Muscle of leg (tissue), 16 donors: ENCODE measurements at places on chromosomes 12 and 14. TPM values are rescaled to one million over a fixed set of nuclear protein-coding genes. Genes with fewer than 3 reads are reported as not detected.

DNA sequence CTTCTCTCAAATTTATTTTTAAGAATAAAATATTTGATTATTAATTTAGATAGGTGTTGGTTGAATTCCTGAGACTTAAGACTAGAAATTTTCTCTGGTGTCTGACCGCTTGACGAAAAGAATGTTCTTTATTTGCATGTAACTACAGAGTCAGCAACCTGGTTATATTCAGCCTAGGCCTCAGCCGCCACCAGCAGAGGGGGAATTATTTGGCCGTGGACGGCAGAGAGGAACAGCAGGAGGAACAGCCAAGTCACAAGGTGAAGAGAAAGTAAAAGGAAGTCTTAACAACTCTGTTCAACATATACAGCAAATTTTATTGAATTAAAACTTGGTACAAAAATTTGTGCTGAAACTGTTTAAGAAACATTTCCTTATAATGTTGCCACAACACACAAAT lies 5.2 kb downstream of the PIWIL1 start:
- no peak overlapping the region for H3K4me3 ChIP-seq
- no peaks in the 10 kb centered on the region for H3K4me1 ChIP-seq
- H3K36me3 ChIP-seq = no peaks in the 10 kb centered on the region
- H3K27me3 ChIP-seq = peaks cover 24% of the 10 kb centered on the region

GRCh38 chr12:15497671-15498292 lies 175.5 kb downstream of the PTPRO start:
- no peak overlapping the region for H3K4me3 ChIP-seq
- H3K27ac ChIP-seq = no peak overlapping the region
- DNase-seq = peak; percentile 24
- no peaks in the 10 kb centered on the region for H3K27me3 ChIP-seq
- H3K36me3 ChIP-seq = no peaks in the 10 kb centered on the region
- H3K4me1 ChIP-seq = no peaks in the 10 kb centered on the region

DNA sequence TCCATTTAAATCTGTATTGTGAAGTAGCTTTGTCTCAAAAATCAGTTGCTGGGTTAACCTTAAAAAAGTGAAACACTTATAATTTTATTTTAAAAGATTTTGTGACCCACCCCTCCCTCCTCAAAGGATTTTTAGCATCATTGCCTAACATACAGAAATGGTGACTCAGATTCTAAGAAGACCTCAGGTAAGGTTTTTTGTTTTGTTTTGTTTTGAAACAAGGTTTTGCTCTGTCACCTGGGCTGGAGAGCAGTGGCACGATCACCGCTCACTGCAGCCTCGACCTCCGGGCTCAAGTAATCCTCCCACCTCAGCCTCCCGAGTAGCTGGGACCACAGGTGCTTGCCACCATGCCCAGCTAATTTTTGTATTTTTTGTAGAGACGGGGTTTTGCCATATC lies 74.2 kb downstream of the GNS start:
- H3K4me3 ChIP-seq = no peak overlapping the region
- no peak overlapping the region for H3K27ac ChIP-seq
- peaks cover 16% of the 10 kb centered on the region for H3K4me1 ChIP-seq

- no peak for DNase-seq
- no peaks in the 10 kb centered on the region for H3K4me1 ChIP-seq
- H3K4me3 ChIP-seq = no peak overlapping the region
- H3K27me3 ChIP-seq = no peaks in the 10 kb centered on the region
Observed at GRCh38 chr14:76217179-76217578, 65.5 kb downstream of the GPATCH2L start.

- H3K36me3 ChIP-seq = peaks cover 12% of the 10 kb centered on the region
- no peak overlapping the region for H3K27ac ChIP-seq
- peak; percentile 46 for DNase-seq
- no peak overlapping the region for H3K4me3 ChIP-seq
- peaks cover 34% of the 10 kb centered on the region for H3K4me1 ChIP-seq
Observed at GRCh38 chr12:49332441-49332861, 4.5 kb downstream of the C1QL4 start.

DNA sequence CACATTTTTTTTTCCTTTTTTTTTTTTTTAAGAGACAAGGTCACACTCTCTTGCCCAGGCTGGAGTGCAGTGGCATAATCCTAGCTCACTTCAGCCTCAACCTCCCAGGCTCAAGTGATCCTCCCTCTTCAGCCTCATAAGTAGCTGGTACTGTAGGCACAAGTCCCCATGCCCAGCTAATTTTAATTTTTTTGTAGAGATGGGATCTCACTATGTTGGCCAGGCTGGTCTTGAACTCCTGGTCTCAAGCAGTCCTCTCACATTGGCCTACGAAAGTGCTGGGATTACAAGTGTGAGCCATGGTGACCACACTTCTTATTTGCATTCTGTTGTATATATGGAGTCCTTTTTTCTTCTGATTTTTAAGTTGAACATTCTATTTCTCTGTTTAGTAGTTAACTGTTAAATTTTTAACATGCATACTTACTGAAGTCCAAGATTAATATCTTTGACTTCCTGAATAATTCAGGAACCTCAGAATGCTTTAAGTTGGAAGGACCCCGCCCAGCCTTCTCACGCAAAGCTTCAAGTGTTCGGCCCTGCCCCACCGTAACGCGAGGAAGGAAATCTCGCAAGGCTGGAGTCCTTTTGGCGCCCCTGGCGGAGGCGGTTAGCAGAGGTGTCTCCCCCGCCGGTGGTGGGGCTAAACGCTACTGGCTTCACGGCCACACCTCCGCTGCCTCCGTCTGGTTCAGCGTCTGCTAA lies 21.6 kb downstream of the SPATS2 start:
- no peak for DNase-seq
- H3K27me3 ChIP-seq = no peaks in the 10 kb centered on the region
- no peak overlapping the region for H3K27ac ChIP-seq

GRCh38 chr14:50173891-50174290 lies 57.5 kb downstream of the SOS2 start:
- no peaks in the 10 kb centered on the region for H3K27me3 ChIP-seq
- H3K4me1 ChIP-seq = no peaks in the 10 kb centered on the region

KRT75 gene
- polyA plus RNA-seq = not detected

ANKRD9 gene
- 10.8 TPM for polyA plus RNA-seq
